ENCODE measurements at places on chromosomes 16 and 17. TPM values are rescaled to one million over a fixed set of nuclear protein-coding genes. Genes with fewer than 3 reads are reported as not detected.

REXO5 gene
- total RNA-seq = 7.6 TPM

ABI3 gene
- total RNA-seq = 0.25 TPM

EXOC3L1 gene
- total RNA-seq = 1.5 TPM

GPR139 gene
- total RNA-seq = 2.5 TPM
